ENCODE measurements at places on chromosomes 3 and 15.
A peak's percentile ranks its signal among the peaks of the same experiment; 100 is the strongest.

DNA sequence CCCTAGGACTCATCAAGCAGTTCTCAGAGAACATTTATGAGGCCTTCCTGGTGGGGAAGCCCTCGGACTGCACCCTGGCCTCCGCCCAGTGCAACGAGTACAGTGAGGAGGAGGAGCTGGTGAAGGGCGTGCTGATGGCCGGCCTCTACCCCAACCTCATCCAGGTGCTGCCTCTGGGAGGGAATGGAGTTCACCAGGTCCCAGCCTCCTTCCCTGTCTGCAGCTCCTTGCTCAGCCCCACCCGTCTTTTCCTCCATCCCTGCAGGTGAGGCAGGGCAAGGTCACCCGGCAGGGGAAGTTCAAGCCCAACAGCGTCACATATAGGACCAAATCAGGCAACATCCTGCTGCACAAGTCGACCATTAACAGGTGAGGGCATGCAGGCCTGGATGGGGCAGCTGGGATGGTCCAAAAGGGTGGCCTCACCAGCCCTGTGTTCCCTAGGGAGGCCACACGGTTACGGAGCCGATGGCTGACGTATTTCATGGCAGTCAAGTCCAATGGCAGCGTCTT is 46.3 kb downstream of the DHX30 start:
- no peak for DNase-seq

- no peak for DNase-seq
Measured at GRCh38 chr3:138369151-138369900, 20.9 kb downstream of the MRAS start.

DNA sequence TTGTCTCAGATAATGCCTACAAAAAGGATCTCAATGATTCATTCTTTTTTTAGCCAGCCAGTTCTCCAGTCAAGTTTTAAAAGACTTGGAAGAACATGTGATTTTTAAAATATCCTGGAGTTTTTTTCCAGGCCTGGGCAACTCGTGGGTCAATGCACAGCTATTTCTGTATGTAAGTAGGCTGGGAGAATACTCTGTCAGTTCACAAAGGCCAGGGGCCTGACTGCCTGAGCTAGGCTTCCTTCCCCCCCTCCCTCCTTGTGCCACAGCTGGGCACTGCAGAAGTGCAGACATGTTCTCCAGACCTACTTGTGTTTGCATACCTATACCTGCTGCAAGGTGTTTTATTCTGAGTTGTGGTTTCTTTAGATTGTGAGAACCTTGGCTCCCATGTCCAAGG is 43.7 kb downstream of the CTDSPL start:
- no peak for DNase-seq

- DNase-seq: no peak
Measured at GRCh38 chr3:57275393-57275792, 17.1 kb downstream of the ASB14 start.

DNA sequence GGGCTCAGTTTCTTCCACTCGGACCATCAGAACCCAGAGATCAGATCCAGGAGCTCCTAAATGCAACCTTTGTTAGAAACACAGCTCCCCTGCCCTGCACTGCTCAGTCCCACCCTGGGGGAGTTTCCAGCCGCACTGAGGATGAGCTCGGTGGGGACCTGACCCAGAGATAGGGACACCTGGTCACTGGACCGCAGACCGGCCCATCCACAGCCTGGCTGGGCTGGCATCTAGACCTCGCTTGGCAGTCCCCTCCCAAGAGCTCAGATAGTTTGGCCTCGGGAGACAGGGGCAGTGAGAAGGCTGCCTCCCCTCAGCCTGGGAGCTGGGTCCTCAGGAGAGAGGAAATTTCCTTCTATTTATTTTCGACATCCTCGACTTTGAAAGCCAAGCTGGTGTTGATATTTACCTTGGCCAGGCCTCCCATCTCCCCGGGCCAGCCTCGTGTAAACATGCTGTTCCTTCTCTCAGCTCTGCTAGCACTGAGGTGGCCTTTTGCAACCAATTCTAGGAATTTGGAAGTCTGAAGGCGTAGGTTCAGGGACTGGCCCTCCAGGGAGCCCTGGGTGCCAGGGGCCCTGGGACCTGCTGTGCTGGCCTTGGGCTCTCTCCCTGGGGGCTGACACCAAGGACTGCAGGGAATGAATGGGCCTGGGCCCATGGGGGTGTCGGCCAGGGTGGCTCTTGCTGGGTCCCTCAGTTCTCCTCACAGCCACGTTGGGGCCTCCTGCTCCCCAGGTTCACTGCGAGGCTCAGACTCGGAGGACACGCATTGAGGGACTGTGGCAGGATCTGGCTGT is 90.1 kb downstream of the VGLL4 start:
- peak; percentile 83 for DNase-seq

DNA sequence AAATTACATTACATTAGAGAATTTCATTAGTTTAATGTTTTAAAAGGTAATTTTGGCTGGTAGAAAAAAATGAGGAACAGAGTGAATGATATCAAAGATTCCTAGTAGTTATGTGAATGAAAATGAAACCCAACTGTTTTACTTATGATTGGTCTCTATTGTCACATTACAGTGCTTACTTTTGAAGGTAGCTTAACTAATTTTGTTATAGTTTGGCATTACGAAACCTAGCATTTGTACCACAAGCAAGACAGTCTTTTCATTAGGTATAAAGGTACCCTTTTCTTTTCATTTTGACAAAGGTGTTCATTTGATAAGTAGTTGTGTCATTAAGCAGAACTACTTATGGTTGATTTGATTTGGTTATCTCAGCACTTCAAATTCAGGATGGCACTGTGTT is 6.9 kb downstream of the SELENOT start:
- DNase-seq: no peak

GRCh38 chr15:98070137-98070536 is 109.6 kb downstream of the ARRDC4 start:
- DNase-seq: no peak

GRCh38 chr15:32743411-32744140 is 25.8 kb downstream of the GREM1 start:
- no peak for DNase-seq

- DNase-seq: no peak
Measured at GRCh38 chr3:8911781-8912180, 51.5 kb downstream of the RAD18 start.

DNA sequence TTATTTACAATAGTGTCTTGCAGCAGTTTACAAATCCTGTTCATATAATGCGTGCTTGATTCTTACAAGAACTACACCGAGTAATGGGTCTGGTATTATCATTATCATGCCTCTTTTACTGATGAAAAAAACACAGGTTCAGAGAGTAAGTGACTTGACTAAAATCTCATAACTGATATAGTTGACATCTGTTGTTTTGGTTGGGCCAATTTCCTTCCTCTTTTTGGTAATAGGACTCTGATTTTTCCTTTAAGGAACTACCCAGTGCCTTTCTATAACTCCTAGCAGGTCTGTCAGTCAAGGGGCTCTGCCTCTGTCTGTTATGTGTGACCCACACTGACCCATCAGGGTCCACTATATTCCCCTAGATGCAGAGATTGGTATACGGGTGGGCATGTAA is 14.6 kb upstream of the BLOC1S6 start:
- DNase-seq: no peak
